ENCODE measurements at places on chromosomes 16 and 17.

DNA sequence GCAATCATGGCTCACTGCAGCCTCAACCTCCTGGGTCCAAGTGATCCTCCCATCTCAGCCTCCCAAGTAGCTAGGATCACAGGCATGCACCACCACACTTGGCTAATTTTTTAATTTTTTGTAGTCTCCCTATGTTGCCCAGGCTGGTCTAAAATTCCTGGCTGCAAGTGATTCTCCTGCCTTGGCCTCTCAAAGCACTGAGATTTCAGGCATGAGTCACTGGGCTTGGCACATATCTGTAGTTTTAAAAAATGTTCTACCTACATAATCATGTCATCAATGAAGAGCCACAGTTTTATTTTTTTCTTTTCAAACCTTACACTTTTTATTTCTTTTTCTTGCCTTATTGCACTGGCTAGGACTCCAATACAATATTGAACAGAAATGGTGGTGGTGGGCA lies 33.1 kb upstream of the COL1A1 start:
- H3K27me3 ChIP-seq = peaks cover 29% of the 10 kb centered on the region
- no peaks in the 10 kb centered on the region for H3K36me3 ChIP-seq
- no peak overlapping the region for H3K4me3 ChIP-seq
- no peak overlapping the region for H3K27ac ChIP-seq
- no peak for DNase-seq

- peaks cover 6% of the 10 kb centered on the region for H3K4me1 ChIP-seq
- no peak overlapping the region for H3K27ac ChIP-seq
- no peaks in the 10 kb centered on the region for H3K36me3 ChIP-seq
- peak; percentile 48 for DNase-seq
- no peak overlapping the region for H3K4me3 ChIP-seq
- peaks cover 9% of the 10 kb centered on the region for H3K27me3 ChIP-seq
Observed at GRCh38 chr17:16407911-16408588, 7.3 kb upstream of the TRPV2 start.

DNA sequence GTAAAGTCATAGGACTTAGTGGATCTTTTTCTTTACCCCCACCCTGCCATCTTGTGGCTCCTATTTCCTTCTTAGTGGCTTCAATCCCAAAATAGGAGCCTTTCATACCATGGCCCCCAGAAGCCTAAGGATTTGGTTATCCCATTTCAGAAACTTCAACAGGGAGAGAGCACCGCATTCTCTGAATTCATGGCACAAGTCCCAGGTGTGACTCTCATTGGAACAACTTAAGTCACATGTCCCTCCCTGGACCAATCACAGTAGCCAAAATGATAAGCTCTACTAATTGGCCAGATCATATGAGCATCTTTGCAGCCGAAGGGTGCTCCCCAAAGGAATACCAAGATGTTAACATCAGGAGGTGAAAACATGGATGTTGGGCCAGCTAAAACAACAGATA lies 43.2 kb downstream of the AXIN2 start:
- peaks cover 28% of the 10 kb centered on the region for H3K4me1 ChIP-seq
- no peak overlapping the region for H3K4me3 ChIP-seq
- H3K36me3 ChIP-seq = no peaks in the 10 kb centered on the region
- H3K27me3 ChIP-seq = peaks cover 2% of the 10 kb centered on the region
- no peak overlapping the region for H3K27ac ChIP-seq

GRCh38 chr16:21722771-21723455 lies 59.1 kb downstream of the OTOA start:
- no peaks in the 10 kb centered on the region for H3K36me3 ChIP-seq
- DNase-seq = no peak
- H3K27ac ChIP-seq = no peak overlapping the region

- no peak overlapping the region for H3K4me3 ChIP-seq
- H3K27ac ChIP-seq = no peak overlapping the region
- no peak for DNase-seq
Observed at GRCh38 chr17:26773189-26774188, 520.4 kb upstream of the WSB1 start.

DNA sequence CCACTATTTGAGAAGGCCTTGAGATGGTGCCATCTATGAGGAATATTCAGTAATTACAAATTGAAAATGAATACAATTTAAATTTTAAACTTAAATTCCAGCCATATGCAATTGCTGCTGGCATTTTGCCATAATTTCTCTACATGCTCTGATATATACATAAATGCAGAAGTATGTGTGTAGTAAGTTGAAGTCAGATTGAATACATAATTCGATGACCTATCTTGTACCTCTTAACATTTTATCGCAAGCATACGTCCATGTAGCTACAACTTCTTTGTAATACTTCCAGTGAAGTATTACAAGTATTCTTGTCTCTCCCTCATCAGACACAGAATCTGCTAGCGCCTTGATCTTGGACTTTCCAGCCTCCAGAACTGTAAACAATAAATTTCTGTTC lies 26.0 kb downstream of the CDH11 start:
- H3K36me3 ChIP-seq = no peaks in the 10 kb centered on the region
- no peak for DNase-seq
- no peak overlapping the region for H3K27ac ChIP-seq
- no peaks in the 10 kb centered on the region for H3K4me1 ChIP-seq

DNA sequence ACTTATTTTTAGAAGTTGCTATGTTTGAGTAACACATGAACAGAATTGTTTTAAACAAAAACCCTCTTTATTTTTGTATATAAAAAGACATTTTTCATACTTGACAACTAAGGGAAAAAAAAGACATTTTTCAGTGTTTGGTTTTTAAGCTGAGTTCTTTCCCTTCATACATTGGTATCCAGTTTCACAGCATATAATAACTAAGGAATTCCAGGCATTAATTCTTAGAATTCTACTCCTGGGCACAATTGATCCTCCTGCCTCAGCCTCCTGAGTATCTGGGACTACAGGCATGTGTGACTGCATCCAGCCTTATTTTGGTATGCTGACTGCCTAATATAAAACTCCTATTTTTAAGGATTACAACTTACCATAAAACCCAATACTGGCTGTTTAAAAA lies 8.4 kb downstream of the FBXO47 start:
- H3K27me3 ChIP-seq = no peaks in the 10 kb centered on the region
- no peaks in the 10 kb centered on the region for H3K36me3 ChIP-seq
- H3K4me1 ChIP-seq = peaks cover 26% of the 10 kb centered on the region
- DNase-seq = no peak
- H3K27ac ChIP-seq = no peak overlapping the region

Data from activated CD4-positive, alpha-beta T cell treated with anti-CD3 and anti-CD28 coated beads for 36 hours (primary cell).